Stimulated activated CD8-positive, alpha-beta memory T cell treated with anti-CD3 and anti-CD28 coated beads, Interleukin-4, amount 100 ng/mL, for 1 hour (primary cell): ENCODE measurements at places on chromosomes 5 and 9.

- no peak for DNase-seq
Measured at GRCh38 chr9:130858739-130859705, 24.0 kb downstream of the ABL1 start.

GRCh38 chr5:56816546-56817081 is 1.3 kb downstream of the MAP3K1 start:
- peak; percentile 25 for DNase-seq

DNA sequence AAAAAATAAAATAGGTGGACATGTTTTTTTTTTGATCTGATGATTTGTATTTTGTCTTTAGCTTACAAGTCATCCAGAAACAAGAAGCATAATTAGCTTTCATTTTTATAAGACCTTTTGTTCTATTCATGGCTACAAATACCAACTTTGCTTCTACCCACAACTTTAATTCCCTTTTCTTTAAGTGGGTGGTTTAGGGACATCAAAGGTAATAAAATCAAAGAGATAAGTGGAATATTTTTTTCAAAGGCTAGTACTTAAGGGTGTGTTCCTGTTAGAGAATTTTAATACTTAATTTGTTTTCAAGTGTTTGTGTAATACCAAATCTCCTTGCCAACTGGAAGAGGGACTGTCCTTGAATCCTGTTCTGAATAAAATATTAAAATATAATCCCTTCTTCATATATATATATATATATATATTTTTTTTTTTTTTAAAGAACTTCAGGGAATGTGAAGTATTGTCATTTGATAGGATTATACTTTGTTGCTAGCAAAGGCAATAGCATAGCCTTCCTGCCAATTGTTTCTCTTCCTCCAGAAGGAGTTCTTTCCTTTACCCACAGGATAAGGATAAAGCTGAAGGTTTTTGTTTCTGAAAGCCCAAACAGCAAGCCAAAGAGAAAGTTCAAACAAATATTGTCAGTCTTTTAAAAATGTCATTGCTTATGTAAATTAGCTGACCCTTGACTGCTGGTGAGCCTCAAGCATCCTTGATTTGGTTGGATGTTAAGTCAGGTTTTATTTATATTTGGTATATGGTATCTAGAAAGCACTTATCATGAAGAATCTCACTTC is 108.9 kb downstream of the PAM start:
- no peak for DNase-seq

GRCh38 chr5:88675168-88675707 is 207.7 kb downstream of the MEF2C start:
- DNase-seq: no peak

DNA sequence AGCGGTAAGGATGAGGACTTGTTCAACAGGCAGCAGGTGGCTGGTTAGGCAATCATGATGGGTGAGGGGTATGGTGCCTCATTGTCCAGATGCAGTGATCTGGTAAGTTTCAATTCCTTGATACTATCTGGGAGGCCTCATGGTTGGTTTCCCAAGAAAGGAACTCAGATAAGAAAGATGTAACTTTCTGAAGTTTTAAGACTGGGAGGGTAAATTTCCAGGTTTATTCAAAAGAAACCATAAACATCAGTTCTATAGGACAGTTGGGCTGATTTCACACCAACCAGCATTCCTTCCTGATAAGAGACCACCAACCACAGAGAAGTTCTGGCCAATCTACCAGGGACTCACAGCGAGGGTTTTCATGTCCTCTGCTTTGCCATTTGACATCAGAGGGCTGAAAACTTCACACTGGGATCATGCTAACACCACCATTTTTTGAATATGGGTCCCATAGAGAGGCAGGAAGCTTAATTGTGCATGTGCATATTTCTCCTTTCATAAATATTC is 773 bp upstream of the AGGF1 start:
- no peak for DNase-seq

DNA sequence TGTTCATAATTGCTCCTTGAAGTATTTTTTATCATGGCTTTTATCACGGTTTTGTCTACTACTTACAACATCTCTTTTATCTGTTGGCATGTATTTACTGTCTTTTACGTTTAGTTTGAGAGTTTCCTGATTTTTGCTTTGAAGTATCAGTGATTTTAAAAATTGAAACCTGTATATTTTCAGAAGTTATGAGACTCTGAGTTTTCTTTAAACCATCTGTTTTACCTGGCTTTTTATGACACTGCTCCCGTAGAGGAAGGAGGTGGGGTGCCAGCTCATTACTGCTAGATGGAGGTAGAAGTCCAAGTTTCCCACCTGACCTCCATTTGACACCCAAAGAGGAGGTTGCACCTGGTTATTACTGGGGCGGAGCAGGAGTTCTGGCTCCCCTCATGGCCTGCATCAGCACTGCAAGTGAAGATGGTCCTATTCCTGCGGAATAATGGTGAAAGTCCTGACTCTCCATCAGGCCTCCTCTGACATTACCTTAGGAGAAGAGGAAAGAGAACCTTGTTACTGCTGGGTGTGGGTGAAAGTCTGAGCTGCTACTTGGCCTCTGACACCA is 10.0 kb upstream of the ZNF131 start:
- DNase-seq: no peak

GRCh38 chr5:129477532-129477931 is 17.4 kb downstream of the ADAMTS19 start:
- DNase-seq: no peak

- DNase-seq: no peak
Measured at GRCh38 chr5:161790926-161791325, 57.0 kb upstream of the GABRA1 start.

DNA sequence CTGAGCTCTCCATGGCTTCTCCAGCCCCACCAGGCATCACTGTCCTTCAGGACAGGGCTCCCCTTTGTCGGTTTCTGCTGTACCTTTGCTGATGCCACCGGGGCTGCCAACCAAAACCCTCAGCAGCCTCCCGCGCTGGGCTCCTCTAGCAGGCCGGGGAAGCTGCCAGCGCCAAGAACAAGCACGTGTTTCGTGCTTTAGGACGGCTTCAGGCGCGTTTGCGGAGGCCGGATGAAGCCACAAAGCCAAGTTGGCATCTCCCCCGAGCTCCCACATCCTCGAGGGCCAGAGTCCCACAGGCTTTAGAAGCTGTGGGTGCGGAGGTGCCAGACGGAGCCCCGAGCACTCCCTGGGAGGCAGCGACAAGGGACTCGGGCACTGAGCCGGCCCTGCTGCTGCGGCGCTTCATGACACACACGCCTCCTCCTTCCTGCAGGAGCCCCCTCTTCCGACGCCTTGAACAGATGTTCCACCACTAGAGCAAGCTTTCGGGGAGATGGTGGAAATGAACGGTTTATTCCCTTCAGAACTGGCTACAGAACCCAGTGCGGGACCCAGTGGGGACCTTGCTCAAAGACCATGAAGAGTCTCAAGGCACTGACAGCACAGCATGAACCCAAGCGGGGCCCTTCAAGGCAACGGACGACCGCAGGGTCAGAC is 36.7 kb downstream of the SARDH start:
- DNase-seq: no peak

GRCh38 chr5:159333545-159333925 is 3.2 kb upstream of the IL12B start:
- DNase-seq: no peak

GRCh38 chr5:110439296-110439695 is 287.2 kb downstream of the TMEM232 start:
- DNase-seq: no peak

DNA sequence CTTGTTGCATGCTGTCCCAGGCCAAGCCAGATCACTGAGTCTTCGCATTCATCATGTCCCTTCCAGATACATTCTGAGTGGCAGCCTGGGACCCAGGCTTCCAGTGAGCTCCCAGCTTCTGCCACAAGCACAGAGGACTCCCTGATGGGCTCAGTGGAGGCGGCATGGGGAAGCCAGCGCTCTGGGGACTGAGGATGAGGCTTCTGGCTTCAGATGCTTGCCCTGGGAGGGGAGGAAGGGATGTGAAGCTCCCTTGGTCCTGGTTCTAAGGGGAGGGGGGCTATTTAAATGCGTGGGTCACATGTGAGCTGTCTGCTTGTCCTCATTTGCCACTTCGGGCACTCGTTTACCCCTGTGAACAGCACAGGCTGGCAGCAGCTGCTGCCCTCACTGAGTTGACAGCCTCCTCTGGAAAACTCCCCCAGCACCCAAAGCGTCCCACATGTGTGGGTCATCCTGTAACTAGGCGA is 174.0 kb downstream of the NR3C1 start:
- no peak for DNase-seq

GRCh38 chr5:34695275-34696027 is 39.3 kb downstream of the RAI14 start:
- no peak for DNase-seq

DNA sequence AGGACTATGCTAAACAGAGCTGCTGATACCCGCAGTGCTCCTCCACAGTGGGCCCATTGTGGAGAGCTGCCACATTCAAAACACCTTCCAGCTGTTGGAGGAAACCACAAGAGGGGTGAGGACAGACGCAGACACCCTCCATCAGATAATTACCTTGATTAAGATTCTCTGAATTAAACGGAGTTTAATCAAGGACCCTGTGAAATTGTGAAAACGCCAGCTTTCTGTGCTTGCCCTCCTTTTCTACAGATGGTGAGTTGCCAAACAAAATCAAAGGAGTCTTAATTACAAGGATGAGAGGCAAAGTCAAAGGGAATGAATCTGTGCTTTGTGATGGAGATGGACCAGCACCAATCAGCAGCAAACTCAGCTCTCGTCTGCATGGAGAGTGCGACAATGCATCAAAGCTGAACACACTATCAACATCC is 596.1 kb downstream of the ELAVL2 start:
- DNase-seq: no peak

GRCh38 chr9:98057138-98057799 is 737 bp downstream of the NANS start:
- no peak for DNase-seq

DNA sequence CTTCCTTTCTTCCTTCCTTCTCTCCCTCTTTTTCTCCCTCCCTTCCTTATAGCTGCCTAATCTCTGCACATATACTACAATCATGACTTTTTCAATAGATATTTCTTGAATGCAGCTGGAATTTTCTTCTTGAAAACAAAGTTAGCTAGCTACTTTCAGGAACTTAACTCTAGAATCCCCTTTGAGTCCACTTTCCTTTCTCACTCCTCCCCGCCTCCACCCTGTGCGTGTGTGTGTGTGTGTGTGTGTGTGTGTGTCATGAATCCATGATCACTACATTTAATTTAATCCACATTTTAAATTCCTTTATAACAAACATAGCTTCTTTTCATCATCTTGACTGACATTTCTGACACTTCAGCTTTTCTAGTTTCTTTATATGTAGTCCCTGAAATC is 167.5 kb upstream of the KLF9 start:
- DNase-seq: no peak

GRCh38 chr5:133262690-133263089 is 210.9 kb downstream of the HSPA4 start:
- DNase-seq: no peak

DNA sequence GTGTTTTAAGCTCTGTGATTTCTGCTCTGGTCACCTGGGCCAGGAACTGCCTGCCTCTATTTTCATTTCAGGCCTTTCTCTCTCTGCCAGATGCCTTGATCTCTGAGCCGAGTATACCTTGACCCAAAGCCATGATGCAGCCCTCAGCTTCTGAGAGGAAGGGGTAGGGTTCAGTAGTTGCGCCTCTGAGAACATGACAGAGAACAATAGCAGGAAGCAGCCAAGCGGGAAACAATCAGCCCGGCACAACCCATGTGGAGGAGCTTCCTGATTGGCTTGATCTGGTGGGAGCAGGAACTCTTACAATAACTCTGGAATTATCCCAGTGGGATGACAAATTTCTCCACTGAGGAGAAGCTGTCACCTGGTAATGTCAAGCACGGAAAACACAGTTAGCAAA is 127.4 kb downstream of the PALM2AKAP2 start:
- no peak for DNase-seq
